ENCODE measurements at places on chromosomes 5 and 9.

GRCh38 chr9:21682981-21683380, 119.5 kb upstream of the MTAP start:
- DNase-seq: no peak

DNA sequence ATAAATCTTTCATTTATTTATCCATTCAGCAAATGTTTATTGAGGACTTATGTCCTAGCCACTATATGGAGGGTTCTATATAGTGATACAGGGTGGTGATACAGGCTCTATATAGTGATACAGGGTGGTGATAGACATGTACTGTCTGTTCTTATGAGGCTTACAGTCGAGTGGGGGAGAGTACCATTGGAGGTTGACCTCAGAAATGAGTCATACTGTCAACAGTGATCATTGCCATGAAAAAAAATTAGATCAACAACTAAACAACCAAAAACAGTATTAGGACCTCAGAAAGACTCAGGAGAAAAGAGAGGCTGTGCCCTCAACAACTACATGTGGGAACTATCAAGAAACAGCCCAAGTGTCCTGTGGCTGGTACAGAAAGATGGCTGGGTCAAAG, 22.0 kb downstream of the PAPPA start:
- DNase-seq: no peak

DNA sequence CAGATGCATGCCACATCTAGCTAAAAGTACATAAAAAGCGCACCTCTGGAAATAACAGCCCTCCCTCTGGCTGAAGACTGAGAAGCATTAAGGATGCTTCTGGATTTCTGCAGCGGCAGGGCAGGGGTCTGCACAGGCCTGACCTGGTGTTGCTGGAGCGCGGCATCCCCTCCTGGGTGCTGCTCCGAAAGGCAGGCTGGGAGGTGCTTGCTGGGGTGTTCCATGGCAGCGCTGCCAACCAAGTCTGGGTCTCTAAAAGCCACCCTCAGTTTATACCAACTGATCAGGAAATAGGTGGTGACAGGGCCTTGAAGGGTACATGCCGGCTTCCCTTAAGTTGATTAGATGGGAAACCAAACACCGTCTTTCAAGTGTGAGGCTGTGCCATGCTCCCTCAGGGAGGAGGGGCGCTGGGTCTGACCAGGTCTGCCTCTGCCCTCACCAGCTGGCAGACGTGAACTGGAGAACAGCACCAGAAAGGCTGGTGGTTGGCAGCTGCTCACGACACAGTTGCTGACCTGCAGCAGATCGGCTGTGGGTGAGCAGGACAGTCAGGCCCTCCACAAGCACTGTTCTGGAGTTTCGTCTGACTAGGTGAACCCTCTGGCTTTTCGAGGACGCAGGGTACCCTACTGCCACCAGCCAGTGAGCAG, 81.6 kb downstream of the DAP start:
- DNase-seq: no peak

DNA sequence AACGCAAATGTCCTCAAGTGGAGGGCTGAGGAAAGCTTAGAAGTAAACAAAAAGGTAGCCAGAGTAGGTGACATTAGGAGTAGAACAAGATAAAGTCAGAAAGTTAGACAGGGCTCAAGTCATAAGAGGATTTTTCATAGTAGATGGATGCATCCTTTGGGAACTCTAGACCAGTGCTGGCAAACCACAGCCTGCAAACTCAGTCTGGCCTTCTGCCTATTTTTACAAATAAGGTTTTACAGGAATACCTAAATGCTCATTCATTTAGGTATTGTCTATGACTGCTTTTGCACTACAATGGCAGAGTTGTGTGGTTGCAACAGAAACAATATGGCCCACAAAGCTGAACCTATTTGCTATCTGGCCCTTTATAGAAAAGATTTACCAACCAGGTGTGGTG, 116.0 kb upstream of the HMHB1 start:
- DNase-seq: no peak

DNA sequence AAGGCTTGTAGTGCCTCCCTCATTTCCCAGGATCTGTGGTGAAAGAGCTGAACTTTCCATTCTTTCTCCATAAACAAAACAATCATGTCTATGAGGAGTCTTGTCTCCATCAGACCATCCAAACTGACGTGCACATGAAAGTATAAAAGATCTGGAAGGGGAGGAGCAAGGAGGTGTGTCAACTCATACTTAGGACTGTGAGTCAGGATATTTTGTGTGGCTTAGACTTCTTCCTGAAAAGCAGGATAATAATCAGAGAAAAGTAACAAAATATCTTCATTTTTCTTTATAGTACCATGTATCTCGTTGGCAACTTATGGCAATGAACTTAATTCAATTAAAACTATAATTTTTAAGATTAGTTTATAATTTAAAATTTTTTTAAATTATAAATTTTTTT, 96.0 kb upstream of the PRRC1 start:
- no peak for DNase-seq

- DNase-seq: no peak
Observed at GRCh38 chr5:84524491-84524890, 139.8 kb upstream of the EDIL3 start.

DNA sequence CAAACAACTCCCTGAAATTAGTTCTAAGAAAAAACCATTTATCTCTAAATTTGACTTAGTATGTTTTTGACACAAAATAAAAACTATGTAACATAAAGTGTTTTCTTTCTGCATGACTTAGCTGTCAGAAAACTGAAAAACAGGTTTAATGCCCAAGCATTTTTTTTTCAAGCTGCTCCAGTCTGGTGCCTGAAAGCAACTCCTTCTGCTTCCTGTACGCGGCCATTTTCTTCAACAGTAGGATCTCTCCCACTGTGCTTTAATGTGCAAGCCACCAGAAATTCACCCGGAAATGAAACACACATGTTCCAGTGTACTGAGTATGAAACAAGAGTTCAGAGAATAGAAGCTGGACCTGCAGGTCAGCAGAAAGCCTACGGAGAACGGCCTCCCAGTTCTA, 161.2 kb downstream of the MED27 start:
- DNase-seq: no peak

DNA sequence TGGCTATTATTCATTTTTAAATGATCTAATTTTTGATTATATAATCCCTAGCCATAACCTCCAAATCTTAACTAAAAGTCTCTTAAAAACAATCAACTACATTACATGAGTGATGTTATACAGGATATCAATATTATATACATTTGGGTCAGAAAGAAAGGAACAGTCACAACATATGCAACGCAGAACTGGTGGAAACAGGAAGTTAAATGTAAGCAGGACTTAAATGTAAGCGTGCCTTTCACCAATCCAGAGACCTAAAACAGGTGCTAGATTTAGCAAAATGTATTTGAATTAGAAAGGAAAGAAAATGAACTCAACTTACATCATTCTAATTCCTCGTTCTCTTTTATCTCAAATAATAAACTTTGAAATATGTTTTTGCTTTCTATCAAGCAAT, 738.5 kb downstream of the PTPRD start:
- DNase-seq: no peak

DNA sequence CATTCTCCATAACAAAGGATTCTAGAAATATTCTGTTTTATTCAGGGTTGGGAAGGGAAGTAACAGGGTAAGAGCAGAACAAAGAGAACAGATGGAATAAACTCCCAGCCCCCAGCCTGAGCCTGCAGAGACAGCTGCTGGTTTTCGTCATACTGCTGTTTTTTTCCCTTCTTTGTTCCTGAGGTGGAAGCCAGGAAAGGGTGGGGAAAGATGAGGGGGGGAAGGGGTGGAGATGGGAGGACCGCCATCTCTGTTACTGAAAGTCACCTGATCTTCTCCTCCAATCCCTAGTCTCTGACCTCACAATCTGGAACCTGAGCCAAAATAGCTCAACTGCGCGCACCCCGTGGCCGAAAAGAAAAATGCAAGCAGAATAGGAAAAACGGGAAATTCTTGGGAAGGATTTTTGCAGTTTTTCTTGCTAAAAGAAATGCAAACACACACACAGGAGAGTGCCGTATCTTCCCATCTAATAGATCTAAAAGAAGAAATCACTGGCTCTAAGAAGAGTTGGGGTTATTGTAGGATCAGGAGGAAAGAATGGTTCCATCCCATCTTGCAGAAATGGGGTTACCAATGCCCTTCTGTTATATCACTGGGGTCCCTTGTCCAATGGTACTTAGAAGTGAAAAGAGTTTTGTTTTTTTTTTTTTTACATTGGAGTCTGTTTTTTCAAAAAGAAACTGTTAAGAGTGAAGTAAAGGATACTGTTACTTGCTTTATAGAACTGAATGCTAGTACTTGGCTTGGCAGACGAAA, 57.9 kb downstream of the DIAPH1 start:
- no peak for DNase-seq

GRCh38 chr5:25286319-25286718, 641.5 kb upstream of the CDH10 start:
- DNase-seq: no peak

- DNase-seq: peak; percentile 15
Observed at GRCh38 chr5:143582869-143583268, 179.4 kb upstream of the NR3C1 start.

GRCh38 chr9:14398473-14398872, 84.5 kb upstream of the NFIB start:
- DNase-seq: no peak

DNA sequence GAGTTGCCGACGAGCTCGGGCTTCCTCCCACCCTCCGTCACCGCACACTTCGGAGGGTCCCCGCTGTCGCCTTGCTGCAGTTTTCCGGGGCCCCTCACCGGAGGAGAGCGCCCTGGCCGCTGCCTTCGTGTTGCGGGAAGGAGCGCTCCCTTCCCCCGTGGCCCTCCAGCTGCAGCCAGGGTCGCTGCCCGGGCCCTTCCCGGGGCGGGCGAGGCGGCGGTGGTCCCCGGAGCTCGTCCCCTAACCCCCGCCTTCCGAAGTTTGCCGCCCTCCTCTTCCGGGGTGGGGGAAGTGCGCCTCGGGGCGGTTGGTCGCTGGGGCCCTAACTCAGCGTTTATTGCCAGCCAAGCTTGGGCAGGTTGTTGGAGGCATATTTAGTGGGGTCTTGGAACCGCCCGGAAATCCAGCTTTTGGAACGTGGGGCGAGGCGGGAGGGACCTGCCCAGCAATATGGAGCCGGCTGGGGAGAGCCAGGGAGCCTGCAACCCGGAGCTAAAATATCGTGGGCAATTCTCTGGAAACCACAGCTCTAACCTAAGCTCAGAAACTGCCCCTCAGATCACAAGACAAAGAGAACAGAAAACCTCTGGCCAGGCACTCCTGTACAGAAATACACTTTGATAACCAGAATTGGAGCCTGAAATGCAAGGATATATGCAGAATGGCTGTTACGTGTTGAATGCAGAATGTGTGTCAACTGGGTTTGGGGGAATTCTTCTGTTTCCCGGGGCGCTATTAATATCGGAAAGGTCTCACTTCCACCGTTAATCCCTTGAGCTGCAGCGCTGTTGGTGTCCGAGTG, 890 bp downstream of the PIK3R1 start:
- peak; percentile 78 for DNase-seq

DNA sequence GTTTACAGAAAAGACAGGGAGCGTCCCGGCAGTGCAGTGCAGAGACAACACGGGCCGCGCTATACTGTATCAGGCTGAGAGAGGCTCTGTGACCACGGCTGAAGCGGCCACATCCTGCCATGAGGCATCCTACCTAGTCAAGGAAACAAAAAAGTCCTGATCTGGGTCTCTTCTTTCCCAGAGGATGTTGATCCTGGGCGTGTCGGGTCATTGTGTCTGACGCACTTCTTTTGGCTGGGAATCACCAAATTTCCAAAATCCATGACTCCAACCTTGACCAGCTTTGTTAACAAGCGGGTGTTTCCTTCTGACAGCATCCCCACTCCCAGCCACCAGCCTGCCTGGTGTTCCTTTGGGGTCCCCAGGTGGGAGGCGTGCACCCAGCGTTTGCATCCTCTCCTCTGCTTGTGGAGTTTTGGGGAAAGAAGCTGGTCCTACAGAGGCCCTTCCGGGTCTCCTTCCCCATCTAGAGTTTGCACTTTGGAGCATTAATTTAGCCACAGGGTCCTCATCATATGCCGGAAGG, 91.4 kb upstream of the RAI14 start:
- DNase-seq: no peak

DNA sequence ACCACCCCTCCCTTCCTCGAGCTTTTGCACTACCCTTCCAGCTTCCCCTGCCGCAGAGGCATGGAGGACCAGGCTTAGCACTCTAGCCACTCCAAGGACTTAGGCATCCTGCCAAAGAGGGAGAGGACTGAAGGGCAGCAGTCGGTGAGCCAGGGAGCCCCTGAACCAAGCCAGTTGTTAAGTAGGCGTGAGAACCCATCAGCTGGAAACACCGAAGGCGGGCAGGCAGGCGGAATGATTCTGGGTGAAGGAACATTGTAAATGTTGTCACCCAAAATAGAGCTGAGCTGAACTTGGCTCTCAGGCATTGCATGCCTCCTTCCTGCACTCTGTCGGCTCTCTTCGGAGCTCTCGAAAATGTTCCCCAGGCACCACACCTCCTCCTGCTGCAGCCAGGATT, 42.8 kb downstream of the NRG2 start:
- DNase-seq: no peak

- DNase-seq: no peak
Observed at GRCh38 chr5:137718611-137719010, 17.3 kb downstream of the KLHL3 start.

GRCh38 chr5:87899721-87900131, 368.9 kb downstream of the TMEM161B start:
- DNase-seq: no peak

GRCh38 chr5:144203750-144204596, 33.3 kb downstream of the KCTD16 start:
- DNase-seq: peak; percentile 32

DNA sequence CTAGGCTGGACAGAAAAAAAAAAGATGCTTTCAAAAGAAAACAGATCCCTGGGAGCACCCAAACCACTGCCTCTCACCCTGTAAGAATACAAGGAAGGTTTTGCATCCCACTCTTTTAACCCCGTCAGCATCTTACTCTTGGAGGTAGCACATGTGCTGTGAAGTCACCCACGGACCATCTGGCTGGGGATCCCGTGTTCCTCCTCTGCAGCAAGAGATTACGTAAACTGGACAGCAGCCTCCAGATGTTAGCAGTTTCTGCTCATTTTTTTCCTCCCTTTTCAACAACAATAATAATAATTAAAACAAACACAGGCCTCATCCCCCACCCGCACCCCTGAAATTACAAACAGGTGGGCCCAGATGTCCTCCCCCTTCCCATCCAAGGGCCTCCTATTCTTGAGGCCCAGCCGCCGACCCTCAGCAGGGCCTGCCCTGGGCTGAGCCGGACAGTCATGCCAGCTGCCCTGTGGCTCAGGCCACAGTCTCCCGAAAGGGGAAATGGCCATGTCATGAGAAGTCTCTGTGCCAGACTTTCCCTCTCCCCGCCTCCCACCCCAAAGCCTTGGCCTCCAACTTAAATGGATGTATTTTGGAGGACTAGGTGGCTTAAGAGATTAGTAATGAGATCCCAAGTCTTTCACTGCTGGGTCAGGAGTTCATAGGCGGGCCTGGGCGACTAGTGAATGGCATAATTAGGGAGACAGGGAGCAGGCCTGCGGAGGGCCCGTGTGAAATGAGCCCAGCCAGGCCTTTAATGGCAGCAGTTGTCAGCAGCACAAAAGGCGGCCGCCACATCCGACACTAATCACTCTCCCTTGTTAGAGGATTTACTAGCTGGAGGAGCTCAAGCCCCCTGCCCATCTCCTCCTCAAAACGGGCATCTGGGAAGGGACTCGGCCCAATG, 165.1 kb downstream of the PAPPA start:
- DNase-seq: no peak

GRCh38 chr5:17189381-17190036, 27.9 kb upstream of the BASP1 start:
- DNase-seq: peak; percentile 53
